ENCODE measurements at places on chromosomes 1 and 21.

DNA sequence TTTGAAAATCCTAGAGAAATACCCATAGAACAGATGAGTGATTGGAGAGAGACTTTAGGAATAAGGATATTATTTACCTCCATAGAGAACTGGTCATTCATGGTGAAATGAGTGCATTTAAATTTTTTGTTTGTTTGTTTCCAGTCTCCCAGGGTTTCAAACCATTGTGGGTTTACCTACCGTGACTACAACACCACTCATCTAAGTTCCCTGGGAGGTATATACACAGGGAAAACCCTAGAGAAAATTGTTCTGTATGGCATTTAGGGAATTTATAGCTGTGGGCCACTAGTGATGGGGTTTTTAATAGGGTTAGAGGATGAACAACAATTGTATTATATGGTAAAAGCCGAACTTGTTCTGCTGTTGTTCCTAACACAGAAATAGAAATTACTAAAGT, 109.2 kb downstream of the USP25 start:
- no peak for DNase-seq

- no peak for DNase-seq
Observed at GRCh38 chr1:200959411-200959921, 64.0 kb downstream of the KIF21B start.

GRCh38 chr1:63135174-63135512, 187.2 kb upstream of the FOXD3 start:
- no peak for DNase-seq

- DNase-seq: no peak
Observed at GRCh38 chr1:224127925-224128819, 14.3 kb downstream of the FBXO28 start.

- no peak for DNase-seq
Observed at GRCh38 chr1:243792401-243792800, 57.6 kb downstream of the AKT3 start.

GRCh38 chr1:155179112-155180031, 5.7 kb downstream of the TRIM46 start:
- no peak for DNase-seq

GRCh38 chr1:161069731-161070270, at the start of gene ARHGAP30:
ARHGAP30 (minus strand) TSS chr1:161069891; CDS start chr1:161069624, 267 bp downstream.
- DNase-seq: no peak

- no peak for DNase-seq
Observed at GRCh38 chr1:201447903-201448871, 20.8 kb downstream of the PHLDA3 start.

DNA sequence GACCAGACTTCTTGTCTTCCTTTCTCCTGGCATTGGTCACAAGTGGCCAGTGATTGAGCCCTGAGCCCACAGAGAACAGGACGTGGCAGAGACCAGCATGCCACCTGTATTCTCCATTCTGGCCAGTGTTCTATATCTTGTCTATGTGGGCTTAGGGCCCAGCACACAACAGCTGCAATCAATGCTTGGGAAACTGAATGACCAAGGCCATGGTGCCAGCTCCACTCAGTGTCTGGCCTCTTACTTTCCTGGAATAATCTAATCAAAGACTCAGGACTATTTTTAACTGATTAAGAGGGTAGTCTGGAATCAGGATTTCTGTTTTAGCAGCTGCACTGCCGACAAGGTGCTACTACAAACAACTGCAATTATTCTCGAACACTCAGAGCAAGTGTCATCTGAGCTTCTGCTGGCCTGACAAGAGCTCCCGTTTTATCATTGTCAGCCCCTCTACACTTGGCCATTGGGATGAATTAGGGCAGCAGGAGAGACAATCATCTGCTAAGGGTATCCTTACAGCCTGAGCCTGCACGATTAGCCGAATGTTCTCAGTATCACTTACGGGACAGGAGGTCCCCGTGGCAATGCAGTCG, 74.4 kb upstream of the GRIK3 start:
- no peak for DNase-seq

DNA sequence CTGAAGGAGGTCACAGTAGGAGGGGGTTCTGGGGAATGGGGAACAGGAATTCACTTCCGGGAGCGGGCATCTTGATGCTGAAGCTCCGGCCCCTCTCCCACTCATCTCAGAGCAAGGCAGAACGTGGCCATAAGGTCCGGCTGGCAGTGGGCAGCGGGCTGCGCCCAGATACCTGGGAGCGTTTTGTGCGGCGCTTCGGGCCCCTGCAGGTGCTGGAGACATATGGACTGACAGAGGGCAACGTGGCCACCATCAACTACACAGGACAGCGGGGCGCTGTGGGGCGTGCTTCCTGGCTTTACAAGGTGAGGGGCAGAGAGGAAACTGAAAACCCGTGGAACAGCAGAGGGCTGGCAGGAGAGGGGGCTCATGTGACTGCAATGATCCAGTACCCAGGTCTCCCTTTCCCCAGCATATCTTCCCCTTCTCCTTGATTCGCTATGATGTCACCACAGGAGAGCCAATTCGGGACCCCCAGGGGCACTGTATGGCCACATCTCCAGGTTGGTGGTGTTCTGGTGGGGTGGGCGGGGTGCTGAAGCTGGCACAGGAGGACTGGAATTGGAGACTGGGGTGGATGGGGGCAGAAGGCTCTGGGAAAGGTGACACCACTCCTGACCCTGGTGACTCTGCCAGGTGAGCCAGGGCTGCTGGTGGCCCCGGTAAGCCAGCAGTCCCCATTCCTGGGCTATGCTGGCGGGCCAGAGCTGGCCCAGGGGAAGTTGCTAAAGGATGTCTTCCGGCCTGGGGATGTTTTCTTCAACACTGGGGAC, 3.0 kb downstream of the SLC27A3 start:
- DNase-seq: no peak

GRCh38 chr1:83545066-83545862, 453.7 kb downstream of the TTLL7 start:
- no peak for DNase-seq

GRCh38 chr1:90879281-90879680, 142.6 kb downstream of the ZNF644 start:
- no peak for DNase-seq

DNA sequence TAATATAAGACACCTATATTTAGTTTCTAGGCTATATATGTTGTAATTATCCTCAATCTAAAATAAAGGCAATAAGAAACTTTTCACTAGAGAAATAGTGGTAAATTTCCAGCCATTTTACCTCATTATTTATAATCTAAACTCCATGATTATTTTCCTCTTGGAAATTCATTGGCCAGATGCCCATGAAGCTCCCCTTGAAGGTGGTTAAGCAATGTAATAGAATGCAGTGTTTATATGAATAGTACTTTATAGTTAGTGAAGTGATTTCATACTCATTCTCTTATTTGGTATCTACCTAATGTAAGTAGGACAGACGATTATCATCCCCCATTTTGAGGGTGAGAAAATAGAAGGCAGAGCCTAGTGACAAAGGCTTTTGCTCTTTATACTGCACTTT, 26.5 kb downstream of the NFYC start:
- DNase-seq: no peak

GRCh38 chr1:111739925-111740765, 950 bp upstream of the INKA2 start:
- peak; percentile 90 for DNase-seq

Data from osteocyte (in vitro differentiated cells).